ENCODE measurements at places on chromosomes 7 and 10.

DNA sequence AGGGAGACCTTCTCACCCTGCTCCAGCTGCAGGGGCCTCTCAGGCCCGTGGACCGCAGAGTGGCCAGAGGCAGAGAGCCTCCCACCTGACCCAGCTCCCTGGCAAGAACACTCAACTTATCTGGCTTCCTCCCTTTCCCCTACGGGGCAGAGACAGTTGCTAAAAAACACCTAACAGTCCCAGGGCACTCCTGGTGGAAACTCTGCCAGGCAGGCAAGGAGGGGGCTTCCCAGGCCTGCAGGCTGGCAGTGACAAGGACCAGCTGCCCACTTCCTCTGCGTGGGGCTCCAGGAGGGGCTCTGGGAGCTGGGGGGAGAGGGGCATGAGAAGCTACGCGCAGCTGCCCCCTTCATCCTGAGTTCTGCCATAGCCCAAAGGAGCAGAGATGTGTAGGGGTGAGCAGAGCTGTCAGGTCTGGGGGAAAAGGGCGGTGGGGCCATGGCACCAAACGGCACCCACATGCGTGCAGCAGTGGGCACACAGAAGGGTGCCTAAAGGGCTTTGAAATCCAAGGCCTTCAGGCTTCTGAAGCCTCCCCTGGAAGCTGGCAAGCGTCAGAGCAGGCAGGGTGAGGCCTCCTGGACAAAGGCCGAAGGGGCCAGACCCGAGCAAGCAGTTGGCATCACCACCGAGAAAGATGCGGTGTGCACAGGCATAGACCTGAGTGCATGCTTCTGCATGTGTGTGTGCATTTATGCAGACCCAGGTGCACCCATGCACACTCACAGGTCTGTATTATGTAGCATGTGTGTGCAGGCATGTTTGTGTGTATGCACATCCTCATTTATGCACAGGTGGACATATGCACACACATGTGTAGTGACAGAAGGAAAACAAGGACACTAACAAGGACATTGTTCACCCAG, 14.4 kb downstream of the SPOCK2 start:
- DNase-seq = no peak

DNA sequence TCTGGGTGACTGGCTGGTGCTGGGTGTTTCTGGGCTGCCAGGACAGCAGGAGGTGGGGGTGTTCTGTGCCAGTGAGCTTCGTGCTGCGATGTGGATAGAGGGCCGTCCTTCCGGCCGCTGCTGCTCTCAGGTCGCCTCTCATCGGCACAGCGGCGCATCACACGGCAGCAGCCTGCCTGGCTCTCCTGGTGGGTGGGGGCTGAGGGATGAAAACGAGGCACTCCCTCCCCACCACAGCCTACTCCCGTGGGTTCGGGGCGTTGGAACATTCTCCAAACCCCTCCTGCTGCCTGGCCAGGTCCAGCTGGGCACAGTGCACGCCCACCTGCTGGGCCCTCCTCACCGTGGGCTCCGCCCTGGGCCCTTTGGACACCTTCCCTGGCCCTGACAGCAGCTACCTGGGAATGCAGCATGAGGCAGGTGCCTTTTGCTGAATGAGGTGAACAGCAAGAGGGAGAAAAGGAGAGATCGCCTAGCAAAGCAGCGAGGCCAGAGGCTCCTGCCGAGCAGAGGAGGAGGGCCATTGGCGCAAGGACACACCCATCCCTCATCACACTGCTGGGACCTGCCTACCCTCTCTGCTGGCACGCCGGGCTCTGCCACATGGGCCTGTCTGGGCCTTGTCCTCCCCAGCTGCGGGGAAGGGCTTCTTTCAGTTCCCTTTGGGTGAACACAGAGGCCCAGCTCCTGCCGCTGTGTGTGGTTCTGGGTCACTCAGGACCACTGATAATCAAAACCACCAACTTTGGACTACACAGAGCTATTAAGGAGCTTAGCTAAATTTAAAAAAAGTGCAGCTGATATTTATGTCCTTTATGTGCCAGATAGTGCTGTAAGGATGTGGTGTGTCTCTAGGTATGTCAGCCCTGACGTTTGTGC, 33.4 kb downstream of the INPP5A start:
- DNase-seq = peak; percentile 74

GRCh38 chr10:100327007-100327717, 2.9 kb downstream of the PKD2L1 start:
- no peak for DNase-seq

DNA sequence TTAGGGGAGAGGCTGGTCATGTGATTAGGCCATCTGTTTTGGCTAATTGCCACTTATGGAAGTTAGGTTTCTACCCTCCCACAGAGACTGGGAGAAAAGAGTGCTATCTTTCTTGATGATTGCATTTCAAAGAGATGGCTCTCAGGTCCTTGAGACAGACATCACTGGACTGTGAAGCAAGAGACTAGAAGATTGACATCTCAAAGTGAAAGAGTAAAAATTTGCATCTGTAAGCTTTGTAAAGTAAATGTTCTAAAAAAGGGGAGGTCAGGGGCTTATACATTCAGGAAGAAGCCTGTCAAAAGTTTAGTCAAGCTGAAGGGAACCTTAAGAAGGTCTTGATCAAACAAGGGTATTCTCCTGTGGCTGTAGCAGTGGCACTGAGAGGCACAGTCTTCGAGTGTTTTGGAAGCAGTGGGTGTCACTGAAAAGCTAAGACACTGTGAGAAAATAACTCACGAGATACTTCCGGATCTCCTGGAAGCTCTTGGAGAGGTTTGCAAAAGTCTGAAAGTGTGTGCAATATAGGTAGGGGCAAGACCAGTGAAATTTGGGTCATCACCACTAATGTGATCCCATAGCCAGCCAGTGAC, 342.1 kb downstream of the PHF14 start:
- no peak for DNase-seq

DNA sequence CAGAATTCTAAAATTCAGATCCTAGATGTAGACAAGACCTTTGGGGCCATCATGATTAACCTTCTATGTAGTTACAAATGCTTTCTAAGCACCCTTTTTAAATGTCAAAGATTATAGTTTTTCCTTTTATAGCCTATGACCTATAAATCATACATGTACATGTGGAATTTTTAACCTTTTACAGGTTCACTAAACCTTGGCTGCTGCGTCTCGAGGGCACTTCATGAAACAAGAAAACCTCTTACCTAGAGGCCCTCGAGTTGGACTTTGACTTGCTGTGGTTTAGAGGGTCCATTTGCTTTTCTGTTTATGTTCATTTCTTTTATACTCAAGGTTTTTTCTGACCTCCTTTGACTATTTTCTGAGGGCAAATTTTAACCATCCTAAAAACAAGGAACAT, 302.2 kb downstream of the CSTF2T start:
- no peak for DNase-seq

- DNase-seq = no peak
Measured at GRCh38 chr7:66150471-66150870, 35.8 kb downstream of the CRCP start.

DNA sequence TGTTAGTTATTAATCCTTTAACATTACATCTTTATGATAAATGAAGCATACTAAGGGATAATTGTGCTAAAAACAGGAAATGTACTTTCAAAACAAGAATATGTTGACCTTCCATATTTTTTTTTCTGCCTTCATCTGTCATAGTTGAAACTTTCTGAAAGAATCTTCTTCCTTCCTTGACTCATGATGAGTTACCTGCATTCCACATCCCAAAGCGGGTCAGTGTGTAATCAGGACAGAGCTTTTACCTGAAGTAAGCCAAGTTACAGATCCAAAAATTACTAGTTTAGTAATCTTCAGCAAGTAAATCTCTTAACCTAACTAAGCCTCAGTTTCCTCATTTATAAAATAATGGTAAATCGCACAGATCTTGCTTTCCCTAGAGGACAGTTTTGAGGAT, 13.4 kb upstream of the ARL4A start:
- DNase-seq = peak; percentile 49

DNA sequence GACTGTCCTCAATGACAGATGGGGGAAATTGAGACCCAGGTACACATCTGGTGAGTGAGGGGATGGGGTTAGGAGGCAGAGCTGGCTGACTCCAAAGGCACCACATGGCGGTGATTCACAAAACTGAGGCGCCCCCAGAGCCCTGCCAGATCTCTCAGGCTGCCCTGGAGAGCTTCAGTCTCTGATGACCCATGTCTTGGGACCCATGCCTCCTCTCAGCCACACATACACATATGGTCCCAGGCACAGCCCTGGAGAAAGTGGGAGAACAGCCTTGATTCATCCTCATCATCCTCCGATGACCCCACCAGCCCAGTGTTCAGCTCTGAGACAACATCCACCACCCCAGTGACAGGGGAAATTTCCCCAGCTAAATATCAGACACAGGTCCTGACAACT, 426.0 kb downstream of the RPS24 start:
- DNase-seq = no peak

DNA sequence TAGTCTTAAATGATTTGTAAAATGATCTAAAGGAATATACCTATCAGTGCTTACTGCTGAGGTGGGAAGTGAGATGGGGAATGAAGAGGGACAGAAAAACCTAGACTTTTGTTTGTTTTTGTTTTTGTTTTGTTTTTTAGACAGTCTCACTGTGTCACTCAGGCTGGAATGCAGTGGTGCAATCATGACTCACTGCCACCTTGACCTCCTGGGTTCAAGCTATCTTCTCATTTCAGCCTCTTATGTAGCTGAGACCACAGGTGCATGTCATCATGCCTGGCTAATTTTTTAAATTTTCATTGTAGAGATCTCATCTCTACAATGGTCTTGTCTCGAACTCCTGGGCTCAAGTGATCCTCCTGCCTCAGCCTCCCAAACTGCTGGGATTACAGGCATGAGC, 116.4 kb upstream of the SEM1 start:
- DNase-seq = no peak

- no peak for DNase-seq
Measured at GRCh38 chr10:129222436-129222835, 244.6 kb upstream of the MGMT start.

DNA sequence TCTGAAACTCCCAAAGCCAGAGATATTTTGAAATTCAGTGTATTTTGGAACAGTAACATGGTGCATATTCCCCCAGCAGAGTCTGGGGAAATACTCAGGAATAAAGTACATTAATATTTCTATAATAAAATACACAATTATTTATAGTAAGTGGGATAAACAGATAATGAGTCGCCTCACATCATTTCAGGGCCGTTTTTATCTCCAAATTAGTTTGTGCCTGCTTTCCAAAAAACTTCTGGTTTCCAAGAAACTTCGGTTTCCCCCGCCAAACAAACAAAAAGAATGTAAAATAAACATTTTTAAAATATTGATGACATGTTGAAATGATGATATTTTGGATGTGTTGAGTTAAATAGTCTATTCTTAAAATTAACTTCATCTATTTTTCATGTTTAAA, 48.2 kb downstream of the AFAP1L2 start:
- no peak for DNase-seq
